ENCODE measurements at places on chromosomes 16 and 17. TPM values are rescaled to one million over a fixed set of nuclear protein-coding genes. Genes with fewer than 3 reads are reported as not detected.

Gene INTS2
- 20.6 TPM for total RNA-seq

Gene GPR142
- not detected for total RNA-seq

Gene PYY
- total RNA-seq, result not detected

Gene HLF
- 0.33 TPM for total RNA-seq

Gene PLK1
- 16.6 TPM for total RNA-seq

Gene POLR2C
- total RNA-seq, result 90.2 TPM

Gene HOXB3
- total RNA-seq, result 3.0 TPM

Gene RPL23
- total RNA-seq, result 1,824 TPM

Gene LGALS9B
- total RNA-seq, result not detected

Gene TBC1D26
- total RNA-seq, result under 0.01 TPM

Gene CTRB1
- not detected for total RNA-seq

Gene CDH15
- total RNA-seq, result 0.11 TPM

Gene RAP1GAP2
- 2.4 TPM for total RNA-seq

Gene CDRT15L2
- not detected for total RNA-seq

Gene TBC1D3
- not detected for total RNA-seq

Gene MT1G
- not detected for total RNA-seq

Gene JUP
- total RNA-seq, result 7.6 TPM

Gene CARD14
- total RNA-seq, result under 0.01 TPM

Gene CCDC144A
- 9.1 TPM for total RNA-seq

Gene TMEM11
- total RNA-seq, result 20.5 TPM

Gene NXN
- total RNA-seq, result 25.2 TPM

Gene TEKT5
- not detected for total RNA-seq

Gene NPIPA2
- total RNA-seq, result 1.00 TPM

Gene ATP6V0D1
- total RNA-seq, result 107 TPM

Gene HOXB1
- not detected for total RNA-seq

Gene CDC6
- total RNA-seq, result 41.8 TPM

Gene EME2
- total RNA-seq, result 16.5 TPM

Gene FNDC8
- not detected for total RNA-seq

Gene KRTAP1-1
- 0.87 TPM for total RNA-seq

Gene ATPAF2
- 13.6 TPM for total RNA-seq

Gene C1QTNF8
- not detected for total RNA-seq

Gene CSF3
- total RNA-seq, result 1.4 TPM

Gene KCNH4
- not detected for total RNA-seq

Gene CCDC40
- total RNA-seq, result 2.0 TPM

Gene PITPNM3
- 0.37 TPM for total RNA-seq

Gene NUPR1
- total RNA-seq, result 30.9 TPM

Gene HSBP1
- total RNA-seq, result 25.1 TPM

Gene SPN
- not detected for total RNA-seq

Gene EIF4A3
- total RNA-seq, result 150 TPM

Gene OR2C1
- total RNA-seq, result 0.25 TPM

Gene GRAPL
- total RNA-seq, result not detected

Gene CTF1
- total RNA-seq, result 3.0 TPM

Gene CA10
- total RNA-seq, result not detected

Gene SDR42E1
- total RNA-seq, result 0.22 TPM

Gene KRT16
- total RNA-seq, result 0.12 TPM

Gene C17orf50
- total RNA-seq, result not detected

Gene RSKR
- total RNA-seq, result 8.1 TPM

Gene GPR179
- under 0.01 TPM for total RNA-seq

Gene TMEM238L
- total RNA-seq, result not detected

Gene VMO1
- 0.11 TPM for total RNA-seq

Gene MT3
- 0.44 TPM for total RNA-seq

Gene NOD2
- 0.25 TPM for total RNA-seq

Gene SPDYE4
- not detected for total RNA-seq

Gene SLC35G6
- total RNA-seq, result not detected

Gene KRTAP3-2
- total RNA-seq, result not detected
